CD8-positive, alpha-beta memory T cell (primary cell): ENCODE measurements at places on chromosomes 4 and X. TPM values are rescaled to one million over a fixed set of nuclear protein-coding genes. Genes with fewer than 3 reads are reported as not detected.

PDS5A gene
- total RNA-seq: 111 TPM

- DNase-seq: no peak
These were observed 12.4 kb downstream of the SH3KBP1 start for GRCh38 chrX:19875050-19875431.

DNA sequence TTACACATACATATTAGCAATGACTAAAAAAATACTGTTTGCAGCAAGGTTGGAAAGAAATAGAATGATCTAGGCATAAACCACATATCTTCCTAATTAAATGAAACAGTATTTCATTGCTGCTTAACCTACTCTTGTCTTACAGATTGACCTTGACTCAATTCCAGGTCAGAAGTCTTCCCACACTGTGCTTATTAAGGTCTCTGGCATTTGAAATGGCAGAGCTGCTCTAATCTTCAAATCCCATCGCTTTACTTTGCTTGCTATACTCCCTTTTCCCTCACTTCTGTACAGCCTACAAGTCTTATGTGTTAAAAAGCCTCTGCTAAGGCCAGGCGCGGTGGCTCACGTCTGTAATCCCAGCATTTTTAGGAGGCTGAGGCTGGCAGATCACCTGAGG lies 424.5 kb downstream of the RPA4 start:
- no peak for DNase-seq

THAP6 gene
- 23.2 TPM for total RNA-seq

TECRL gene
- not detected for total RNA-seq

CT55 gene
- total RNA-seq: not detected

DNA sequence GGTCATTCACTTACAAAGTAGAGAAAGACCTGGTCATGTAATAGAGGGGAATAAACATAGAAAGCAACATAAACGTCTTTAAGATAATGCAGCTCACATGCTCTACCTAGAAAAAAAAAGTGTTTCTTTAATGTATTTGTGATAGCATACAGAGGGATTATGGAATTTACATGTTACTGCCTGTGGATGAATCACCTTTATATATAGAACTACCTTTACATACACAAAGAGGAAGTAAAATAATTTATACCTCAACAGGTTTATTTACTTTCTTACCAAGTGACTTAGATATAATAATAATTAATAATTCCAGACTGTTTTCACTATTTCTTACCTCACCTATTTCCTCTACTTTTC lies 81.5 kb downstream of the PPP3CA start:
- DNase-seq: no peak

FGFR3 gene
- not detected for total RNA-seq

DNA sequence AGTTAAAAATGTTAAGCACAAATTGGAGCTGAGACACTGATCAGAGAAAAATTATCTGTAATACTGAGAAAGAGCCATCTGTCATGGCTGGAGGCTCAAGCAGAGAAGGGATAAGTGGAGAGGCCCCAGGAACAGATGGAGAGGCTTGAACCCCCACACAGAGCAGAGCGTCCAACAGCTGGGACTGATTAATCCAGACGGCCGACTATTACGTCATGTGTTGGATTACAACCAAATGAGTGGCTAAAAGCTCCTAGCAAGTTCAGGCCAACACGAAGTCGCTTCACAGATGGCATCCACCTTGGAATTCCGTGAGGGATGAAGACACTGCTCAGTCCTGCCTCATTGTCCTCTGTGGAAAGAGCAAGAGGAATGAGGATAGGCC lies 57.7 kb upstream of the ATXN3L start:
- DNase-seq: no peak

DNA sequence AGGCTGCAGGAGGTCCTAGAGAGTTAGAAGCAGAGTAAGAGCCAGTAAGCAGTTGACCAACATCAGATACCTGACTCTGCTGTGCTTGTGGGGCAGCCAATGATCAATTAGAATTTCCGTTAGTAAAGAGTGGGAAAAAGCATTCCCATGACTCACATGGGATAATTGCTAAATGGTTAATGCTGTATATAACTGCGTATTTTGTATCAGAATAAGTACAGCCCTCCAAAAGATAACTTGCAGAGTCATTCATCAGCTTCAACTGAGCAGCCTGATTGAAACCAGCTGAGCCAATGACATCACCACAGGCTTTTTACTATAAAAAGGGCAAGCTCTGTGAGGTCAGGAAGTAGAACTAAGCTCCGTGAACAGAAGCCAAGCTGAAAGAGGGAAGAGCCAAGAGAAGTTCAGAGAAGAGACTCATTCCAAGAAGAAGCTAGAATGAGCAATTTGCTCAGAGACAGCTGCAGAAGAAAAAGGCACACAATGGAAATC lies 67.9 kb downstream of the PPP3CA start:
- no peak for DNase-seq

DNA sequence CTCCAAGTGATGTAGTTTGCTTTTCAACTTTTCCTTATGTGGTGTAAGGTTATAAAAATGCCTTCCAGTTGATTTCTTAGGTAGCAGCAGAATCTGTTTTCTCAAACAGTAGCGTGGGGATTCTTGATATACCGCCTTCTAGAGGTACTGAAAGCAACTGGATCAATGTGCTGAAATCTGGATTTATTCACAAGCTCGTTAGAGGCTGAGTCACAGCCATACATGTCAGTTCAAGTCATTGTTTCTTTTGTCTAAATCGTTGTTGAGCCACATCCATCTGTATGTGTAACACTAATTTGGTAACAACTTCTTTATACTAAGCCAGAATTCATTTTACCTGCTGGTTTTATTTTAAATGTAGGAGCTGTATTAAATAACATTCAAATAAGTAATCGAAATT lies 200.0 kb upstream of the MAD2L1 start:
- no peak for DNase-seq
